Fibroblast of skin of left biceps (primary cell): ENCODE measurements at places on chromosomes 5 and 9.

GRCh38 chr5:68332556-68332955 is 117.0 kb downstream of the PIK3R1 start:
- DNase-seq: no peak

GRCh38 chr5:151917904-151918303 is 6.7 kb downstream of the GLRA1 start:
- no peak for DNase-seq

DNA sequence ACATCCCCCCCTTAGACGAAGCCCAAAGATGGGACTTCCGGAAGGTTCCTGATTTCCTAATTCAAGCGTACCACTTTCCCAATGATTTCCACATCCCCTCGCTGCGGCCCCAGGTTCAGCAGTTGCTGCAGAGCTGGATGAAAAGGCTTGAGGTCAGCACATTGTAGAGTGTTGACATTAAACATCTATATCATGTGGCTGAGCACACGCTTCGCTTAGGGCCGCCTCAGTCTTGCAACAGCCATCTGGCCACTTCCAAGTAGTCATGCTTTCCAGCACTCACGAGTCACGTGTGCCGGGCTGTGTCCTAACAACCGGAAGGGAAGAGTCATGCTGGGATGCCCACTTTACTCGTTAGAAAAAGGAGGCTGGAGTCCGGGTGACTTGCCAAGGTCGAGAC is 340.6 kb upstream of the IRX4 start:
- DNase-seq: no peak

- DNase-seq: no peak
These were observed 21.5 kb upstream of the RNF20 start for GRCh38 chr9:101512116-101512515.

GRCh38 chr9:79616013-79616412 is 44.2 kb downstream of the TLE4 start:
- DNase-seq: no peak

DNA sequence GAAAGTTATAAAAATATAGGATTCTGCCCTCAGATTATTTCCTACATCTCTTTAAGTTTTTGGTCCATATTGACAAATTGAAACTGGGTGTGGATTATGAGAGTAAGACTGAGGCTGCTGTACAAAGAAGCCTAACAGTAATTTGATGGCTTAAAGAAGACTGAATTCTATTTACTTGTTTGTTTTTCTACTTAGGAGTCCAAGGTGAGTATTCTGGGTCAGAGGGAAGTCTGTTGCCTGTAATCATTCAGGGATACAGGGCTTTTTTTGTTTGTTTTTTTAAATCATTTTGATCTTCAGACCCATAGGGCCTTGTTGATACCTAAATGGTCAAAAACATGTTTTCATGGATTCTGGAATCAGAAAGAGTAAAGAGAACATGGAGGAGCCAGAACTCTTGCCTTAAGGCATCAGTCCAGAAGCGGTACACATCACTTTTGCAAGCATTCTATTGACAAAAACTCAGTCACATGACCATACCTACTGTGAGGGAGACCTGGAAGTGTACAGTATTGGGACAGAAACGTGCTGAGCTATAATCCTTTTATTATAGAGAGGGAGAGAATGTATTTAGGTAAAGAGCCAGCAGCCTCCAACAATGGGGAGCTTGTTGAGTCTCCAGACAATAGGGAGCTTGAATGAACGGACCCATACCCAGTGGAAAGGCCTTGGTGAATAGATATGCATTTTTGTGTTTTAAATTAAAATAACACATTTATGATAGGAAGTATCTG is 102.7 kb downstream of the LRRC70 start:
- DNase-seq: no peak

- DNase-seq: no peak
These were observed 140.4 kb upstream of the RPS23 start for GRCh38 chr5:82418608-82418950.

GRCh38 chr5:99763021-99763774 is 772.0 kb upstream of the FAM174A start:
- no peak for DNase-seq

DNA sequence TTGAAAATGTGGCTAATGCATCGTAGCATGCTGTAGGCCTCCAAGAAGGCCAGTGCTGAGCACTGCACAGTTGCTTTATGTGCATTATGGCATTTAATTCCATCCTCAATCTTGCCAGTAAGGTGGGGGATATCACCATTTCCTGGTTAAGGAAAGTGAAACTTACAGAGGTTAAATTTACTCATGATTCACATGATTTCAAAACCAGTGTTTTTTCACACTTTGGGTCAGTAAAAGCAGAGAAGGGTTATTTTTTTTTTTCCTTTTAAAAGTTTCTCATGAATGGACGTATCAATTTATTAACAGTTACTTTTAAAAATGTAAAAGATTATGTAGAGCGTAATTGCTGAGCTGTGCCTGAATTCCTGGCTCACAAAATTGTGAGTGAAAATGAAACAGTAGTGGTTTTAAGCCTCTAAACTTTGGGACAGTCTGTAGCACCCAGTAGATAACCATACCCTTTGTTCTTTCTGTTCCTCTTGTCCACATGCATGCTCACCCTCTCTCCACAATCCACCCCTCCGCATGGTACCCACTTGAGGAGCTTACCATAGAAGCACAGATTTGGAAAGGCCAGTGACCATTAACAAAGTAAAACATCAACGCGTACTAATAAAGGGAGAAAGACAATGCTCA is 21.2 kb downstream of the MAST4 start:
- no peak for DNase-seq

DNA sequence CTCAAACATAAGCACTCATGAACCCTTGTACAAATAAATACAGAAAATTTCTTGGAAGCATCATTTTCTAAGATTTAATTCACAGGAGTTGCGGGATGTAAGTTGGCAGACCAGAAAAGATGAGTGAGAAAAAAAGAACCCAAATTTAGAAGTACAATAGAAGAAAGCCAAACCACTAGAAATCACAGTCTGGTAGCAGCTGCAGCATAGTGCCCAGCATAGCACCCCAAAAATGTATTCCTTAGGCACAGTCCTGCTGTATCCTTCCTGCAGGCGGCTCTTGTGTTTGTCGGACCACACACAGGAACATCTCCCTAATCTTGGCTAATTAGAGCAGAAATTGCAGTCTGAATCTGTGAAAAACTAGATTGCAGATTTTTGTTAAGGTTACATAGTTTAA is 208.5 kb upstream of the TRPM3 start:
- no peak for DNase-seq

- DNase-seq: no peak
These were observed 53.2 kb downstream of the FAM114A2 start for GRCh38 chr5:153985498-153985897.

DNA sequence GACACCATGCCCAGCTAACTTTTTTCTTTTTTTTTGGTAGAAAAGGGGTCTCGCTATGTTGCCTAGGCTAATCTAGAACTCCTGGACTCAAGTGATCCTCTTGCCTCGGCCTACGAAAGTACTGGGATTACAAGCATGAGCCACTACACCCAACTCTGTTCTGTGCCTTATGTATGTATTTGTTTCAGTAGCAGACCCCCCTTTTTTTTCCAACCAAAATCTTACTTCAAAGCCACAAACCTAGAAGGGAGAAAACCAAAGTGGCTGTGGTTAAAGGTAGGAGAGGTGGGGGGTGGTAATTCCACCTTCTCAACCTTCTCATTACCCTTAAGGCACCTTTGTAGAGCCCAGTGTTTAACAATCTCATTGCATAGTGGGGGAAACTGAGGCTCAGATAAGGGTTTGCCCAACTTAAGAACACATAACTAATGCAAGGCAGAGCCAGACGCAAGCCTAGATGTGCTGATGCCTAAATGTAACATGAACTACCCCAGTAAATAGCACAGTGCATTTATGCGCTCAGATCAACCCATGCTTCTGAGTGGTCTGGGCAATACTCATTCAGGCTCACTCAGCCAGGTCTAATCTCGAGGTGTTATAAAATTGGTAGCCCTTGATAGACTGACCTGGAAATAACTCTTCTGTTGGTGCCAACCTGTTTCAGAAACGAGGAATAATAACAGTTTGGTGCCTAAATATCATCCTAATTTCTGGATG is 33.0 kb downstream of the ITK start:
- no peak for DNase-seq

- DNase-seq: no peak
These were observed 298.2 kb upstream of the ZNF608 start for GRCh38 chr5:125044491-125045282.

DNA sequence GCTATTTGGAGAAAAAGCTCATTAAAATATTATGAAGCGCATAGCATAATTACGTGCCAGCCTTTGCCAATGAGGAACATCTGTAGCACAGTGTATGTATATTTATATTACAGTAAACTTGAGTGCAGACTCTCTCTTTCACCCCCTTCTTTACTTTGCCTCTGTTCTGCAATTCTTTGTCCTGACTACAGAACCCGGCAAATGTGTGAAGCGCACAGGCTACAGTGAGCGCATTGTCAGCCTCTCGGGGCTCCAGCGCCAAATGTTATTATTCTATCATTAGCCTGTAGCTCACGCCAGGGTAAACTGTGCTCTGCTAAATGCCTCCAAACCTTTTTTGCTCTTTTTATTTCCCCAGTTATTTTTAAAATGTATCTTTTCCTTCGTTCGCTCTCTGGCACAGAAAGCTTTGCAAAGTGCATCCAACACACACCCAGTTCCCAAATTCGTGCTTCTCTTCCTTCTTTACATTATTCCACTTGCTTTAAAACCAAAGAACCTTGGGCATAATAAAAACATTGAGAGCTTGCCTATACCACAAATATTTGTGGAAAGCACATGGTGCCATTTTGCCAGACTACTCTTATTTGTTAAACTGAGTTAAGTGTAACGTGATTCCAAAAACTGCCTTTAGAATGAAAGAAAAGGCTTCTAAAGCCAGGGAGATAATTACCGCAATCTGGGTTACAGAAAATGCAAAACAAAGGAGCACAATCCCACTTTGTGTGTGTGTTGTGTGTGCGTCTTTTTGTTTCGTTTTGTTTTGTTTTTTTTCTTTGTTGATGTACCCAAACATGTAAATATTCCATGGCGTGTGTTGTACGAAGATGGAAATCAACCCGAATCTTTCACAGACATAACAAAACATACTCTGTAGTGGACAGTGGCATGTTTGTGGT is 164.1 kb upstream of the MPDZ start:
- no peak for DNase-seq

DNA sequence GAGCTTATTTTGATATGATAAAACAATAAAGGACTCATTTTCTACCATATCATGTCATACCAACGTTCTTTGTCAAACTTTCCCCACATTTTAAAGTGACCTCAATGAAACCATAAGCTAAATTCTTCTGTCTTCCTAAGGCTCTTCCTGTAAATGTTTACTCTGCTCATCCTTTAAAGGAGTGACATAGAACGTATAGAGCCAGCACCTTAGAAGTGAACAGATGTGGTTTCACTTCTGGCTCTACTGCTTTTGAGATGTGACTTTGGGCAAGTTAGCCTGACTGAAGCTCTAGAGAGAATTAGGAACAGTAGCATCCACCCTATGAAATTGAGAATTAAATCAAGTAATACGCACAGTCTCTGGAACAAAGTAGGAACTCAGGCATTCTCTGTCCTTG is 24.1 kb downstream of the SAR1B start:
- DNase-seq: no peak

DNA sequence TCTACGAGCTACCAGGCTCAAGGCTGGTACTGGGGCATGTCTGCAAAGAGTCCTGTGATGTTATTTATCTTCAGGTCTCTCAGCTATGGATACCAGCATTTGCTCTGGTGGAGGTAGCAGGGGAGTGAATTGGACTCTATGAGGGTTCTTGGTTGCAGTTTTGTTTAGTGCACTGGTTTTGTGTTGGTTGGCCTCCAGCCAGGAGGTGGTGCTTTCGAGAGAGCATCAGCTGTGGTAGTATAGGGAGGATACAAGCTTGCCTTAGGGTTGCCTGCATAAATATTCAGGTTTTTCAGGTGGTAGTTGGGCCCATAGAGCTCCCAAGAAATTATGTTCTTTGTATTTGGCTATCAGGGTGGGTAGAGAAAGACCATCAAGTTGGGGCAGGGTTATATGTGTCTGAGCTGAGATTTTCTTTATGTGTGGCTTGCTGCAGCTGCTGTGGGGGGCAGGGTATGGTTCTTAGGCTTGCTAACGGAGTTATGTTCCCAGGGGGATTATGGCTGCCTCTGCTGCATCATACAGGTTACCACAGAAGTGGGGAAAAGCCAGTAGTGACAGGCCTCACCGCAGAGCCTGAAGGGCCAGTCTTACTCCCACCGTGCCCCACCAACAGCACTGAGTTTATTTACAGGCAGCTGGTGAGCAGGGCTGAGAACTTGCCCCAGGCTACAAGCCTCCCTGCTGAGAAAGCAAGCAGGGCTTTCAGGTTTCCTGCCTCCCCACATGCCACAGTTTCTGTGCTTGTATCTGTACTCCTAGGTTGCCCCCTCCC is 9.7 kb upstream of the RIOK2 start:
- no peak for DNase-seq

- peak; percentile 92 for DNase-seq
These were observed 534.5 kb downstream of the BNC2 start for GRCh38 chr9:16335788-16336580.

- no peak for DNase-seq
These were observed 642 bp upstream of the ITGA1 start for GRCh38 chr5:52786949-52787599.

- DNase-seq: no peak
These were observed 171.2 kb downstream of the BRINP1 start for GRCh38 chr9:119197893-119198607.

GRCh38 chr9:129640871-129641749 is 841 bp downstream of the ASB6 start:
- DNase-seq: no peak

DNA sequence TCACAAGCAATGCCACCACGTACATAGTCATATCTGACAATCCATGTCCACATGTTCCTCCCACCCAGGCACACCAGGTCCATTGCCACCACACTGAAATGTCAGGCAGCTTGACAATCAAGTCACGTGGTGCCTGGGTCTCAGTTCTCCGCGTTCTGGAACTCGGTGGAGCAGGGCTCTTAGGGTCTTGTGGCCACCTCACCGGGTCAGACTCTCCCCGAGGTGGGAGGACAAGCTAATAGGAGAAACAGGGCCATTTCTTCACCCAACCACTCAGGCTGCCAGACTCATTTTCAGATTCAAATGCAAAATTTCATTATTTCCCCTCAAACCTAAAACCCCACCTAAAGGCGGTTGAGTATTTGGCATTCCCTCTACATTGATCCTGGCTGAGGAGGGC is 200.5 kb upstream of the GAS1 start:
- DNase-seq: no peak

DNA sequence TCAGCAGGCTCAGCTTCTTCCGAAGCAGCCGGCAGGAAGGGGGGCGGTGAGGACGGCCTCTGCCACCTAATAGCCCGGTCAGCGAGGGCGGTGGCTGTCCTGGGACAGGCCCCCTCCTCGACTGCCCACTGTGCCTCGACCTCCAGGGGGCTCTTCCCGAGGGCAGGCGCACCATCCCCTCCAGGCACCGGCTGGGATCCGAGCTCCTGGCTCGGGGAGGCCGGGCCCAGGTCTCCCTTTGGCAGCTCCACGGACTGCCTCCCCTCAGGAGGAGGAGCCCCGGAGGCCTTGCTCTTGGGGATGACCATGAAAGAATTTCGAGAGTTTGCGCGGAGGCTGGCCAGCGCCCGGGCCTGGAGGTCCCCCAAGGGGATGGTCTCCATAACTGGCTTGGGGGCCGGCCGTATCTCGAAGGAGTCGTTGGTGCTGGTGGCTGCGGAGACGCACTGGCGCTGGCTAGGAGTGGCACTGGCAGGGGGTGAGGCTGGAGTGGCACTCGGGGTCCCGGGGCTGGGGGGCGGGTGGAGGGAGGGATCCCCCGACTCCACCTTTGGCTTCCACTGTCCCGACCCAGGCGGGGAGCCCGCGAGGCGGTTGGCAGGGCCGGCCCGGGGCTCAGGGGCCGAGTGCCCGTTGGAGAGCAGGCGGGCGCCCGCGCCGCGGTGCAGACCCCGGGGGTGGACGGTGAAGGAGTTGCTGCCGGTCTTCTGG is 975 bp downstream of the TPRN start:
- no peak for DNase-seq

GRCh38 chr5:172973127-172973916 is 10.2 kb upstream of the ATP6V0E1 start:
- DNase-seq: no peak
